NCI-H187 treated with DMSO at 0.1 percent for 48 hours (cell line): ENCODE measurements at places on chromosomes 2 and 18.

- DNase-seq: no peak
Observed at GRCh38 chr2:207599636-207600035, 25.6 kb downstream of the METTL21A start.

DNA sequence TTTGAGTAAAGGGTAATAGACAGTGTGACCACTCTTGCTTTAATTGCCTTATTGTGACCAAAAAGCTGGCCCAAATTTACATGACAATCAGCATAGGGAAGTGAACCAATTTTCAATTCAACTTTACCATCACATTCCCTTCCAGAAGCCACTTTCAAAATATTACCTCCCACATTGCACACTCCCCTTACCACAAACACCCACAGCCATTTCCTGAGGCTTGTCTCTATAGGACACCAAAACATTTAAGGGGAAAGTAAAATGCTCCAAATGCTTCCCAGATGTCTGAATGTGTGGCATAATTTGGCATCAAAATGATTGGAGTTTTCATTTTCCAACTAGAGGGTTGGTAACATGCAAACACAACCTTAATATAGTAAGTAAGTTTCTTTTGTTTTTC, 616.1 kb downstream of the SLC4A3 start:
- DNase-seq: no peak

- DNase-seq: no peak
Observed at GRCh38 chr18:2856547-2857170, 9.9 kb downstream of the EMILIN2 start.

GRCh38 chr2:37323176-37323780, 1.4 kb downstream of the PRKD3 start:
- DNase-seq: no peak
